Sciatic nerve (tissue), 2 donors: ENCODE measurements at places on chromosomes 12 and 14.

GRCh38 chr14:103362780-103363179, 22.4 kb upstream of the MARK3 start:
- no peak for DNase-seq

DNA sequence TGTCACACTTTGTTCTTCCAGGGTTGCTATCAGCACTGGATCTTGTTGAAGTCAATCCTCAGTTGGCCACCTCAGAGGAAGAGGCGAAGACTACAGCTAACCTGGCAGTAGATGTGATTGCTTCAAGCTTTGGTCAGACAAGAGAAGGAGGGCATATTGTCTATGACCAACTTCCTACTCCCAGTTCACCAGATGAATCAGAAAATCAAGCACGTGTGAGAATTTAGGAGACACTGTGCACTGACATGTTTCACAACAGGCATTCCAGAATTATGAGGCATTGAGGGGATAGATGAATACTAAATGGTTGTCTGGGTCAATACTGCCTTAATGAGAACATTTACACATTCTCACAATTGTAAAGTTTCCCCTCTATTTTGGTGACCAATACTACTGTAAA, 23.7 kb downstream of the VTI1B start:
- DNase-seq = no peak

GRCh38 chr14:23829736-23830471, 123.7 kb upstream of the DHRS4 start:
- no peak for DNase-seq

DNA sequence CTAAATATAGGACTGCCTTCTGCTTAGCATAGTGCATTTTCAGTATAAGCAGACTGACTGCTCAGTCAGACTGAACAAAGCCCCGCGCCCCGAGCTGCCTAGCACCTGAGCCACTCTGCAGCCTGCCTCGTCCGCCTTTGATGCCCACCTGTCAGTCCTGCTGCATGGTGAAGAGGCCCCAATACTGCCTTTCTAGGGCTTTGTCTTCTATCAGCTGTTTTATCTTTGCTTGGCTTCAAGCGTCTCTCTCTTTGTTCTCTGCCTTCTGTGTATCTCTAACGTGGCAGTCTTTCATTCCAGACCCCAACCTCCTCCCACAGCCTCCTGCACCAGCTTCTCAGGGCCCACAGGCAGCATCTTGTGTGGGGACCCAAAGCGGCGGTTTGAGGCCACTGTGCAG, 1001.0 kb downstream of the VRK1 start:
- no peak for DNase-seq

DNA sequence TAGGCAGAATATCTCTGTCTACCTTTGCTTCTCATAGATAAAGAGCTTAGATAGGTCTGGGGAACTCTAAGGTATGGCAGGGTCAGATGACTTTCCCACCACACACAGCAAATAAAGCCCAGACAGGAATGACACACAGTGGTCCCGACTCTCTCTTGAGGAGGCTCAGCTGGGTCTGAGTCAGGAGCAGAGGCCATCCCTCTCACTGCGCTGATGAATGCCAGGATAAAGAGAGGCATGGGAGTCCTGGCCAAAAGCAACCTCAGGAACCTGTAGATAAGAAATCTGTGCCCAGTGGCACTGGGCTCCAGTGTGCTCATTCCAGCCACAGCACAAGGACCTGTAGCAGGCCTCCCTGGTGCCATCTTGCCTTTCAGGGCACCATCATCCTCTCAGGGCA, 129.4 kb upstream of the PARP11 start:
- no peak for DNase-seq

DNA sequence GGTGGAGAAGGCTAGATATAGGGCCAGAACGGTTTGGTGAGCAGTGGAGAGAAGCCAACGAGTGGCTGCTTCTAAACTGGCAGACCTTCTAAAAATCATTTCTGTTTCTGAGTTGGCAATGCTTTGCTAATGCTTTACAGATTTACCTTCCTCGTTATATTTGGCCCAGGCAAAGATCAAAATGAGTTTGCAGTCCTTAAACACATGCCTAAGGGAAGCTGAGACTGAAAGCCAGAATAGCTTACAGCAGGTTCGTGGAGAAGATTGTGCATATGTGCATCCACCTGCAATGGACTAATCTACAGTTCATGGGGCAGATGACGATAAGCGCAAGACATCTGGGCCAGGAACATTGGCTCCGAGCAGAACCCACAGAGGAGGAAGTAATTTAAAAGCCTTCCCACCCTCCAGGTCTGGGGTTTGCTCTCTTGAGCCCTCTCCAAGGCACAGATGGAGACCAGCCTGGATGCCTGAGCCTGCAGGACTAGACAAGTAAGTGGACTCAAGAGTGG, 99.4 kb downstream of the NINJ2 start:
- DNase-seq = no peak

DNA sequence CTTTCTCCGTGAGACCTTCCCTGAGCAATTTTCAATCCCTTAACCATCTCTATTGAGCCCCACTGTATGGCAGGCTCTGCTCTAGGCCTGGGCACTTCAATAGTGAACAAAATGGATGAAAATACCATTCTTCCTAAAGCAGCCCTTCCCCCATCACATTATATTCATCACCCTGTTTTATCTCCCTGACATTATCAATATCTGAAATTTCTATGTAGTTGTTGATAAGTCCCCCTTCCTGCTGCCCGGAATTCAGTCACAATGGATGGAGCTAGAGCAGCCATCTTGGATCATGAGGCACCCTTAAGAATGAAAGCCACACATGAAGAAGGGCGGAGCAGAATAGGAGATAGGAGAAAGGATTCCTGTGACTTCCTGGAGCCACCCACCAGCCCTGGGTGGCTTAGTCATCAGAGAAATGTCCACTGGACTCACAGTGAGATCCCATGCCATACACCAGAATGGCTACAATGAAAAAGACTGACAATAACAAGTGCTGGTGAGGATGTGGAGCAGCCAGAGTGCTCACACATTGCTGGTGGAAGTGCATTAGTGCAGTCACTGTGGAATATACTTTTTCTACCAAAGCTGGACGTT, 33.9 kb downstream of the SCARB1 start:
- DNase-seq = no peak

DNA sequence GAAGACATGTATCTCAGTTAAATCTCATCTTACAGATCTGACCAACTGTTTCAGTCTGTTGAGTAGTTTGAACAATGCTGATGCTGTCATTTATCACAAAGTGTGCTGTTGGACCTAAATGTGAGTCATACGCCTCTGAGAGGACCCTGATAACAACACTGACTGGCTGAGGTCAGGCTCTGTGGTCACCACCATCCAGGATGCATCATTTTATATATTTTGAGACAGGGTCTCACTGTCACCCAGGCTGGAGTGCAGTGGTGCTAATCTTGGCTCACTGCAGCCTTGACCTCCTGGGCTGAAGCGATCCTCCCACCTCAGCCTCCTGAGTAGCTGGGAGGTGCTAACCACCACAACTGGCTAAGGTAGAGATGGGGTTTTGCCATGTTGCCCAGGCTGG, 181.0 kb upstream of the RGS6 start:
- no peak for DNase-seq

DNA sequence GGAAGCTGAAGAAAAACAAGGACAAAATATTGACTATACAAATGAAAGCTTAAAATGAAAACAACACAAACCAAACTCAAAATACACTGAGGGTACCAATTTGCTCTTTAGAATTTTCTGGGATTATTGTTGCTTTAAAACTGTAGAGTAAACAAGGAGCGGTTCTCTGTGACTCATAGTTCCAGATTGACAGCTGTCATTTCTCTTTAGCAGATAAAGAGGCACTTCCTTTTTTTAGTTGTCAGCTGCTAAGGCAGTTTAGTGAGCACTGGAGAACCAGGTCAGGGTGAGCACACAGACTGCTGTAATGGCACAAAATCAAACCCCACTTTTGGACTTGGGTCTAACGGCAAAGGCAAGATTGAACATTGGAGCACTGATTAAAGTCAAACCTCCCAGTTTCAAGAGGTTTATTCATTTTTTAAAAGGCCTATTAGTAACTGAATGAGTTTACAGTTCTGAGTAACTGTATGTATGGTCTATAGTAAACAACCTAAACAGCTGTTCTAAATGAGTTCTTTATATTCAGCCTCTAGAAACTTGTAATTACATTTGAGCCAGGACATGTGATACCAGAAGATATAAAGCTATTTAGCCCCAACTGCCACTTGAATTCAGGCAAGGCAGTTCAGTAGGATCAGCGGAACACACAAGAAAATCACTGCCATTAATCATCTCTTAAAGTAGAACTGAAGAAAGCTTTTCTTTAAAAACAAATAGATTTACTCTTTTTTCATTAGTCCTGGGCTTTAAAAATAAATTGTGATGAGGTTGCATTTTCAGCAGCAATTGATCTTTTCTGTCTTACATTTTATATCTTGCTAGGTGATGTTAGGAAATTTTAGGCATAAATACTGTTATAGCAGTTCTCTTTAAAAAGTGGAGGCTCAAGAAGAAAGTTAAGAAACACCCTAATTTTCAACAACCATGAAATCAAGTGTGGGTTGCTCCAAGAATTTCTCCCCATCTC, 71.7 kb upstream of the PRICKLE1 start:
- no peak for DNase-seq

- DNase-seq = peak; percentile 32
Observed at GRCh38 chr12:34405286-34406227, 383.3 kb downstream of the ALG10 start.

DNA sequence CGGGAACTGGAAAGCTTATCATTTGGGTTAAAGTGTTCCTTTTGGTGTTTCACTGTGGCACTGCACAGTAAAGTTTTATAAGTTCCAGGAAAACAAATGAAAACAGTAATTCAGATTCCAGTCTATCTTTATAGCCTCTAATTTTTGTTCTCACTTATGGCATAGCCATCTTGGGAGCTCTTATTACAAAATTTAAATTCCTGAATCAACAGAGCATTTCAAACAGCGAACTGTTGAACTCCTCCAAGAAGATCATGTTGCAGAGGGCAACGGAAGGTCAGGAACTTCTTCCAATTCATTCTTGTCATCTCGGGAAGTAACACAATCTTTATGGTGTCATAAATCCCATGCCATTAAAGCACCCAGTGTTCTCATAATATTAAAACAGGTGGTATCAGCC, 229.1 kb downstream of the KCNC2 start:
- DNase-seq = no peak

DNA sequence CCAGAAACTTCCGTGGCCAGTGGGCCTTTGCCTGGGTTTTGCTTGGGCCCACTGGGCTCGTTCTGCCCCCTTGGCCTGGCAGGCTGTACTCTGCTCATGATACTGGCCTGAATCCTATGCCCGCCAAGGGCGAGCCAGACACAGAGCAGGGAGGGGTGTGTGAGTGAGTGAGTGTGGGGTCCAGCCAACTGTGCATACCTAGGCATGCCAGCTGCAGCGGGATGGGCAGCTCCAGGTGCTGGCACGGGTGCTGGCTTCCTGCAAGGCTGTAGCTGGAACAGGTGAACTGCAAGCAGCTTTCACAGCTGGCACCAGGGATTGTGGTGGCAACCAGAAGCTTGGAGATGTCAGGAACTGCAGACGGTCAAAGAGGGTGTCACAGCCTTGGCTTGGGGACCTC, 1276.4 kb downstream of the SLC16A7 start:
- no peak for DNase-seq

- DNase-seq = no peak
Observed at GRCh38 chr12:1778911-1779310, 41.5 kb upstream of the LRTM2 start.
